Left colon (tissue), 2 donors: ENCODE measurements at places on chromosomes 5 and 9.
A peak's percentile ranks its signal among the peaks of the same experiment; 100 is the strongest.

- no peak for DNase-seq
These were observed 32.1 kb downstream of the MTMR12 start for GRCh38 chr5:32280656-32281081.

DNA sequence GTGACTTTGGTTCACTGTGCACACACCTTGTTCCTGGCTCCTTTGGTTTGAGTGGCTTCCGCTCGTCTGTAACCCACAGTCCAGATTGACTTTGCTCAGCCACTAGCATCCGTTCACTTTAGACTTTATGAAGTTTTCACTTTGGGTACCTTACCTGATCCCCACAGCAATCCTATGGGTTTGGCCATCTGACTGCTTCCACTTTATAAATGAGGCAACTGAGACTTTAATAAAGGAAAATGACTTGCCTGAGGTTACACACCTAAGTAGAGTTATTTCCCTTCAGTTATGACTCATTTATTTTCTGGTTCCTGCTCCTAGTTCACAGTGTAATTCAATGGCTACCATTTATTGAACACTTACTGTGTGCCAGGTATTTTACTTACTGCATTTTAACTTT lies 94.2 kb upstream of the SAP30L start:
- no peak for DNase-seq

DNA sequence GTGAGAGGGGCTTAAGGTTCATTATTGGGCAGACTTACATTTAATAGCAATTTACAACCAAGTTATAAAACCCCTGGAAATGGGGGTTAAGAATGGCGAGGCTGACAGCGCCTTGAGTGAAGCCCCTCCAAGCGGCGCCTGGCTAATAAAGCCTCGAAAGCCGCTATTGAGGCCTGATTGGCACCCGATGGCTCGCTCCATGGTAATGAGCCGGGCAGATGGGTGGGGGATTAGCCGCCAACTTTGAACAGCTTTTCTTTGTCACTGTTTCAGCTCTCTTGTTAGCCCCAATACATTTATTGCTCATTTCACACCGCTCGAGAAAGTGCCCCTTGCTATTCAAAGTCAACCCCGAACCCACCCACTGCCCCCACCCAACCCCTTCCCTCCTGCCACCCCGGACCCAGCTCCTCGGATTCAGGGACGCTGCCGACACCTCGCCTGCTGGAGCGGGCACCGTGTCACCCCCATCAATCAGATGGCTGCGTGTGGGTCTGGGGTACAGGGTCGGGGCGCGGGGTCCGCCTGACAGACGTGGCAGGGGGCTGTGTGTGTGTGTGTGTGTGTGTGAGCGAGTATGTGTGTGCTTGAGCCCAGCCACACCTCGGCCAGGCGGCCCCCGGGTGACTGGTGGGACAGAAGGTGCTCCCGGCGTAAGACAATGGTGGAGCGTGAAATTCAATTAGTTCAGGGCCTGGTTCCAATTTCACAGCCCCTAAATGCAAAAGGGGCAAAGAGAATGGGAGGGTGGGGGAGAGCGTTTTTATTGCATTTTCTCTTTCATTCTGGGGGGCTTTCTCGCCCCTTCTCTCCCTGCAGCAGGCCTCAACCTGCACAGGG lies 34.2 kb downstream of the ASS1 start:
- no peak for DNase-seq

GRCh38 chr5:76964060-76964459 lies 11.2 kb downstream of the CRHBP start:
- no peak for DNase-seq

DNA sequence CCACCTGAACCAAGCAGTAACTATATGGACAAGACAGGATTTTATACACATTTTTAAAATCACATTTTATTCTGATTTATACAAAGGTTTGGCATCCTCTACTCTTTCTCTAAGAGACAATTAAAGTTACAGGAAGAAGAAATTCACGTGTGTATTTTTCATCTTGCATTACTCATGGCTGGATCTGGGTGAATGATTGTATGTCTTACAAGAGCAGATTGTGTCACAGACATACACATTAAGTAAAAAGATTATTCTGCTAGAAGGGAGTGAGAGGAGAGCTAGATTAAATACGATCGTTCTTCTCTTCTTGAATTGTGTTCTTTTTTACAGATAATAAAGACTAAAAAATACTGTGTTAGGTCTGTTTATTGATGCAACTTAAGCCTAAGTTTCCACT lies 20.8 kb upstream of the CEP120 start:
- no peak for DNase-seq

GRCh38 chr5:58286741-58287140 lies 173.1 kb downstream of the PLK2 start:
- no peak for DNase-seq

DNA sequence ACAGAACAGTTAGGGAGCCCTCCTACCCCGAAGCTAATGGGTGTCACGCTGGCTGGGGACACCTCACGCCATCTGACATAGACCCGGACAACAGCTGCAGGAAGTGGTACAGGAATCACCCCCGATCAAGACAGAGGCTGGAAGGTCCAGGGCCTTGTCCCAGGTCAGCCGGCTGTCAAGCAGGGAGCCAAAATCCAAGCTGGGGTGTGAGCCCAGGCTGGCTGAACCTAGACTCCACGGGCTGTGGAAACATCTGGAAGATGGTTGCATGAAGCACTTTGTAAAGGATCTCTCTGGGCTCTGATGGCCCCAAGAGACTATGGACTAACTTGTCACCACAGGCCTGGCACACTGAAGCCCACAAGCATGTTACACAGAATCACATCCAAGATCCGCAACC lies 68.9 kb upstream of the STXBP1 start:
- no peak for DNase-seq

GRCh38 chr5:78829811-78830527 lies 155.1 kb downstream of the ARSB start:
- peak; percentile 28 for DNase-seq

DNA sequence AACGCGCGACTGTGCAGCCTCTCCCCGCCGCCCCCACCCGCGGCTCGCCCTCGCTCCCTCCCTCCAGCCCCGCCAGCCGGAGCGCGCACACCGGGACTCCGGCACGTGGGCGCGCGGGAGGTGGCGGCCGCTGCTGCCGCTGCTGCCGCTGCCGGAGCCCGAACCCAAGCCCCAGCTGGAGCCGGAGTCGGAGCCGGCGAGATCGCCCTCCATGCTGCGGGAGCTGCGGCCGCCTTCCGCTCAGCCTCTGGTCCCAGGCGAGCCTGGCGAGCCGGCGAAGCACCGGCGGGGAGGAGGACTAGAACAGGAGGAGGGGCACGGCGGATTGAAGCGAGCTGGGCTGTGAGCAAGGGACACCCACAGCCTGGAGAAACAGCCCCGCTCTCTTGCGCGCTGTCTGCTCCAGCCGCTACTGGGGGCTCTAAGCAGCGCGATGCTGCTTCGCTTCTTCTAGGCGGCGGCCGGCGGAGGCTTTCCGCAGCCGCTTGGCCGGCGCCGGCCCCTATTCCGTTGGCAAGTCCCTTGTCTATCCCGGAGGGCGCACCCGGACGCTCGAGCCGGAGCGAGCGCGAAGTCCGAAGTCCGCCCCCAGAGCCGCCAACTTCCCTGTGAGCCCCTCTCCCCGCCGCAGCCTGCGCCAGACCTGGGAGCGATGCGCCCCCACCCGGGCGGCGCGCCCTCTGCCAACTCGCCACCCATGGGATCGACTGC lies 598.7 kb upstream of the SGCD start:
- peak; percentile 39 for DNase-seq

GRCh38 chr9:18056993-18057369 lies 417.0 kb upstream of the ADAMTSL1 start:
- DNase-seq = no peak

- no peak for DNase-seq
These were observed 275.6 kb upstream of the SLC30A5 start for GRCh38 chr5:68818057-68818695.
